ENCODE measurements at places on chromosomes 2 and 18.
A peak's percentile ranks its signal among the peaks of the same experiment; 100 is the strongest.

DNA sequence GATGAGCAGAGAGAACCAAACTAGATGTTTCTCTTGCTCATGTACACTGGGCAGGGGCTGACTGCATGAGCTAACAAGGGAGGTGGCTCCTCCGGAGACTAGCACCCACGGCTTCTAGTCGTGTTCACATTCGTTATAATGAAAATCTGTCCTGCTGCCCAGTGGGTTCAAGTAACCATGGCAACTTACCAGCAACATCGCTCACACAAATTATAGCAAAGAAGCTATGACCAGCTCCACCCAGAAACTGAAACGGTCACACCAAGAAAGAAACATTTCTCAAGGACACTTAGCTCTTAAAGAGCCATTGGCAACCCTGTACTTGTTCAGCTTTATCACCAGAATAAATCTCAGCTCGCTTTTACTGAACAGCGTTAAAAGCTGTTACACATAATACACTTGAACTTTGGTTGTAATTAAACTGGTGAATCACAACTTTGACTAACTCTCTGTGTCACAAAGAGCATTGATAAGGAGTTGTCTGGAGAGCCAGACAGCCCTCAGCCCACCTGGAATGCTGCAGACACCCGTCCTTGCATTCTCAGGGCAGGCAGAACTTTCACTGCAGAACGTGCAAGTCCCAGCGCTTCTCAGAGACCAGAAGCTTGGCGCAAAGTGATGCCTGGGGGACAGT lies 141.2 kb downstream of the PID1 start:
- no peak for DNase-seq

DNA sequence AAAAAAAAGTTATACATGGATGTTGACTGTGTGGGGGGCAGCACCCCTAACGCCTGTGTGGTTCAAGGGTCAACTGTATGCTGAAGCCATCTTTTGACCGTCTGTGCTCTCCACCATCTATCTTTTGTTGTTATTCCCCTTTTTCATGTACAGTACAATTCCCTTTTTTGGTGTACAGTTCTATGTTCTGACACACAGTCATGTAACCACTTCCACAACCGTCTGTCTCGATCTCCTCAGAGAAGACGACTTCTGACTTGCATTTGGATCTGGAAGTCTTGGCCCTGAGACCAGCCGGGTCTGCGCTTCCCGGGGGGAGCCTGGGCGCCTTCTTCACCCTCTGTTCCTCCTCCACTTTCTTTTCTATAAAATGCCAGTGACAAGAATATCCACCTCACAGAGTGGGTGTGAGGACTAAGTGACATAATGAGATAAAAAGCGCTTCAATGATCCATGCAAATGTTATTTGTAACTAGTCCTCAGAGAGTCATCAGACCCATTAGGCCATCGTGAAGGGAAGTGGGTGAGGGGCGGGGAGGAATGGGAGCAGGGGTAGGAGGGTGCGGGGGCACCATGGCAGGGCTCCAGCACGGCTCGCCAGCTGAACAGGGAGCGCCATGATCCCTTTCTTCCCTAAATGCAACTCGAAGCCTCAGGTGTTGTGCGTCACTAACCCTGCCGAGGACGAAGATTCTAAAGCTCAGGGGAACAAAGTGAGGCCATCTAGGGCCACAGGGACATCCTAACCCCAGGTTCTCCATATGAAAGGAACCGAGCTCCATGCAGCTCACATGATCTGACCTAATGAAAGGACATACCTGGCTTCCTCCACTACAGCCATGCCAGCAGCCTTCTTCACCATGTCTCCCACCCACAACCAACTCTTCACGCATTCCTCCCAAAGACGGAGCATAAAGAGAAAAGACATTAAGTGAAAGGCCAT lies 16.6 kb downstream of the ADCY3 start:
- DNase-seq = no peak

- no peak for DNase-seq
Measured at GRCh38 chr2:11145350-11145749, 9.9 kb upstream of the SLC66A3 start.

GRCh38 chr2:98551316-98551715 lies 57.0 kb downstream of the COA5 start:
- DNase-seq = no peak

DNA sequence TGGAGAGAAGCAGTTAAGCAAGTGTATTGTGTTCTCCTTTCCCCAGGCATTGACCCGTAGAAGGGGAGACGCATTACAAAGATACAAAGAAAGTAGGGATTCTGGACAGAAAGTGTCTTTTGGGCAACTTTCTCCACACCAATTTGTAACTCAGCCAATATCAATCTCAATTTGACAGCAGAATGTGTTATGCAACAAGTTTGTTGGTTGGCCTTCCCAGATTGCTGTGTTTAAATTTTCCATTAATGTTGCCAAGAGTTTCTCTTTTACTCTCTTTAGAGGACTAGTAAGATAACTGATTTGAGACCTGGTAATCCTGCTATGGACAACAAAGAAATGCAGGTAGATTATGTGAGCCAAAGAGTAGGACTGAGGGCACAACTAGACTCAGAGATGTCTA lies 279.6 kb downstream of the ZNF804A start:
- no peak for DNase-seq

- DNase-seq = peak; percentile 19
Measured at GRCh38 chr18:46174342-46175041, 70.3 kb downstream of the HAUS1 start.

GRCh38 chr2:228522276-228522675 lies 340.8 kb upstream of the SPHKAP start:
- peak; percentile 47 for DNase-seq

DNA sequence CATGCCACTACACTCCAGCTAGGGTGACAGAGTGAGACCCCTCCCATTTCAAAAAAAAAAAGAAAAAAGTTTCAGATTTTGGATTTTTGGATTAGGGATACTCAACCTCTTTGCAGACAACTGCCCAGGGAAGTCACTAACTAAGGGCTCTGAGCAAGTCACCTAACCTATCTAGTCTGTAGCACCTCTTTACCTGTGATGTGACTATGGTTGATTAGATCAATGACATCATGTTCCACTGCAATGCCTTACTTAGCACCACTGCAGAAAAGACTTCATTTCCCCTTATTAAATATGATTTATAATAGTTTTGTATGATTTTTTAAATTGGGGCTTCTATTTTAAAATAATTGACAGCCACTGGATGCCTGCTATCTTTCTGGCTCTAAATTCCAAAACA lies 41.2 kb downstream of the CUL3 start:
- no peak for DNase-seq

GRCh38 chr2:100350661-100351185 lies 28.4 kb upstream of the LONRF2 start:
- DNase-seq = no peak

- no peak for DNase-seq
Measured at GRCh38 chr18:58640428-58640805, 11.5 kb upstream of the ALPK2 start.

GRCh38 chr2:70643715-70644114 lies 90.1 kb upstream of the TGFA start:
- DNase-seq = no peak

- DNase-seq = peak; percentile 65
Measured at GRCh38 chr2:241950413-241951315, 81.1 kb downstream of the RTP5 start.

DNA sequence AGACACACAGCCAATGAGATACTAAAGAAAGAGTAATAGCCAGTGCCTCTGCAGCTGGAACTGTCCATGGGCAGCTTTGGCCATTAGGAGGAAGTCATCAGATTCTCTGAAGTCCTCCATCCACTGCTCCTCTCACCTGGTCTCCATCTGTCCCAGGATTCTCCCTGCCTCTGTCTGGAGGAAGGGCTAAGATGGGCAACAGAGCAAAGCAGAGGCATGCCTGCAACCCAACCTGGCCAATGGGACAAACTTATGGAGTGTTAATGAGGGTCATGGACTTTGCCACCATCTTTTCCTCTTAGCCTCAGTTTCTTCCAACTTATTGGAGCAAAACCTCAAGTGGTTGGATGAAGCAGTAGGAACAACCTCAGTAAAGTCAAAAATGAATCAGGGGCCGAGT lies 91.5 kb upstream of the SIX3 start:
- no peak for DNase-seq

DNA sequence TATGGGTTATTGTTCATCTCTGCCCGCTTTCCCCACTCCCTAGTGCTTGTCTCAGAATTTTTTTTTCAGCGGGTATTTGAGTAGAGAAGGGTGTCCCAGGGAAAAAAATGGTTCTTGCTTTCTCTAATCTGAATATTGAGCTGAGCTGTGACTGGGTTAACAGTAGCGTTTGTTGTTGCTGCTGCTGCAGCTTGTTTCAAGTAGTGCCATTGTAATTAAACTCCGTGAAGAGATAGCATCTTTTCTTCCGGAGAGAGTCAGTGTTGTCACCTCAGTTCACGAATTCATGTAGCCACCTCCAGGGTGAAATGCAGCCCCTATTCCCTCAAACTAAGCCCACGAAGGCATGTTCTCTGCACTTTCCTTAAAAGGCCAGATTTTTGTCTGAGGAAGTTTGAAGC lies 1.5 kb upstream of the AAK1 start:
- DNase-seq = peak; percentile 23
